GF-D8 (cell line): ENCODE measurements at places on chromosomes 1 and 21.

- no peak for DNase-seq
These were observed 1.7 kb downstream of the CLDN14 start for GRCh38 chr21:36478207-36478701.

DNA sequence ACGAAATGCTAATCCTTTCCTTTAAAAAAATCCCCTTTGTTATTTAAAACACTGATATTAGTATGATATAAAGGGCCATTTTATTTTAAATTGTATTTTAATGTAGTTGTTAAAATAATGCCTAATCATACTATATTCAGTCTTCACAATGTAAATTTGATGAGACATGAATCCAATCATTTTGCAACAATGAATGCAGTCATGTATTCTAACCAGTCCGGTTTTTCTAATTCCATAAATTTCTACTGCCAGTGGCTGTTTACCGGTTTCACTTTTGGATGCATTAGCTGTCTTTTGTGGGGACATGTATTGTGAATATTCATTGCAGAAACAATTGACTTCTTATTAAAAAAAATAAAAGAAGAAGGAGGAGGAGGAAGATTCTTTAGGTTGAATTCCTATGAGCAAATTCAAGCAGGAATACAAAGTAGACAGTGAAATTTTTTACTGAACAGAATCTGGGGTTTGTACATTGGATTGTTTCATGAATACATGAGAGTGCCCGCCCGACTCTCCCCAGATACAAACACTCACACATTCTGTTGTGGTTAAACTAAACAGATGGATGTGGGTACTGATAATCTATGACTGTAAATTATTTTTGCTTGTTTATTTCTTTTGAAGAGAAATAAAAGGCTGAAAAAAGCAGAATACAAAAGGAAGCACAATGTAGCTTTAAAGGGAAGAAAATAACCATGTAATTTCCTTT, 624.8 kb upstream of the PTBP2 start:
- no peak for DNase-seq

DNA sequence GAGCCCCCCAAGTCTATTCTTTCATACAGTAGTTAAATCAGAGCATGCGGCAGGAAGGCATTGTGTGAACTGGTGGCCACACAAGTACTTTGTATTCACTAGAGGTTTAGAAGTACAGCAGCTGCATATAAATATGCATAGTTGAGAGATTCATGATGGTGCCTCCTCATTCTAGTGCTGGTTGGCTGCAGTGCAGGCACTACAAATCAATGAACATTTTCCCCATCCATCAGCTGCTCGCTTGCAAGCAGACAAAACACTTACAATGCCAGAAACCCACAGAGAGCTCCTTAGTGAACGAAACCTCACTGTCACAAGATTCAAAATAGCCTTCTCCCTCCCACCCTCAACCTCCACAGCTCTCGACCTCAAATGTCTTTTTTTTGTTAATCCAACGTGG, 726.2 kb downstream of the USP25 start:
- no peak for DNase-seq

- DNase-seq, result no peak
These were observed 127.3 kb downstream of the HHAT start for GRCh38 chr1:210455840-210456603.

DNA sequence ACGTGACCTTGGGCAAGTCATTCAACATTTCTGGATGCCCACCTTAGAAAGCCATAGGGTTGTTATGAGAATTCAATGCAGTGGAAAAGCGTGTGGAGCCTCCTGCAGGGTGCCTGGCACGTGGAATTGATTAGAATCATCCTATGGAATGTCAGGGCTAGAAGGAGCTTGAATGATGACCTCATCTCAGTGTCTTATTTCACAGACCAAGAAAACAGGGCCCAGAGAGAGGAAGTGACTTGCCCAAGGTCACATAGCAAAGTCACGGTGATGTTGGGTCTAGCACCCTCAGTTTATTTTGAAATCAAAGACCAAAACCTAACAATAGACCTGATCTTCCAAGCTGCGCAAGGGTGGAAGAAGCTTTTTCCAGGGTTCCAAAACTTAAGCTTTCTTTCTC, 6.0 kb downstream of the TRABD2B start:
- DNase-seq, result no peak

- DNase-seq, result no peak
These were observed 5.7 kb downstream of the RSPO1 start for GRCh38 chr1:37629008-37629407.

DNA sequence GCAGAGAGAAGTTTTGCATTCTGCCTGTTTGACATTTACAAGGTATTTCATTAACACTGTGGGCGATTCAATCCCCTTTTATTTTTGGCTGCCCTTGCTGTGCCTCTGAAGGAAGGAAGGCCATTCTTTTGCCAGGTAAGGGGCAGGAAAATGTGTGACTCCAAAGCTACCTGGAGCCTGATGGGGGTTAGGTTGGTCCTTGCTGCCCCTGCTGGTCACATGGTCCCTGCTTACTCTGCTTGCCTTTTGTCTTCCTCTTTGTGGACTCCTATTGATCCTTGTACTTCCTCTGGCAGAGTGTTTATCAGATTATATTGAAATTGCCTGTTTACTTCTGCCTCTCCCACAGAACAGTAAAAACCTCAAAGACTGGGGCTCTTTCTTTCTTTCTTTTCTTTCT, 65.7 kb downstream of the ST6GALNAC3 start:
- DNase-seq, result no peak

DNA sequence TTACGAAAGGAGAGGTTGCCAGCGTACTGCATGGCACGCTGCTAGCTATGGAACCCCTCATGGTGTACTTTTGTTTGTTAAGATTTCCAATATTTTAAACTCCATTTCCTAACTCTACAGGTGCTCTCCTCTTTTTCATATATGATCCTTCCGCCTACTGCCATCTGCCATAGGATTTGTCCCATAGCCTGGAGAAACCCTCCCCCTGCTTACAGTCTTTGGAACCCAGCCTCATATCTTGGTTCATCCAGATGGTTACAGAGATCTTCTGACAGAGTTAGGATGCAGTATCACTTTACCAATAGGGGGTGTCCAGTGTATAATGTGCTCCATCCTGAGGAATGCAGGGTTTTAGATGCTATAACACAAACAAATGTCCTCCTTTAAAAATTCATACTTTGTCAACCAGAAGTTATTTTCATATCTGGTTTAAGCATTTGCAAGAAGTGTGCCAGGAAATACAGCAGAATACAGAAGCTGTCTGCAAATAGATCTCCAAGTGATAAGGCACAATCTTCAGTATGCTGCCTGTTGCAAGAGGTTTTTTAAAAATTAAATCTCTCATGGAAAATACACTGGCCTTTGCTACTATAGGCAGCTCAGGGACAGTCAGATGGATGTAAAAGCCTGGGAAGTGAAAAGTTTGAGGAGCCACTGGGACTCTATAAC, 377.8 kb downstream of the KCNH1 start:
- DNase-seq, result no peak

DNA sequence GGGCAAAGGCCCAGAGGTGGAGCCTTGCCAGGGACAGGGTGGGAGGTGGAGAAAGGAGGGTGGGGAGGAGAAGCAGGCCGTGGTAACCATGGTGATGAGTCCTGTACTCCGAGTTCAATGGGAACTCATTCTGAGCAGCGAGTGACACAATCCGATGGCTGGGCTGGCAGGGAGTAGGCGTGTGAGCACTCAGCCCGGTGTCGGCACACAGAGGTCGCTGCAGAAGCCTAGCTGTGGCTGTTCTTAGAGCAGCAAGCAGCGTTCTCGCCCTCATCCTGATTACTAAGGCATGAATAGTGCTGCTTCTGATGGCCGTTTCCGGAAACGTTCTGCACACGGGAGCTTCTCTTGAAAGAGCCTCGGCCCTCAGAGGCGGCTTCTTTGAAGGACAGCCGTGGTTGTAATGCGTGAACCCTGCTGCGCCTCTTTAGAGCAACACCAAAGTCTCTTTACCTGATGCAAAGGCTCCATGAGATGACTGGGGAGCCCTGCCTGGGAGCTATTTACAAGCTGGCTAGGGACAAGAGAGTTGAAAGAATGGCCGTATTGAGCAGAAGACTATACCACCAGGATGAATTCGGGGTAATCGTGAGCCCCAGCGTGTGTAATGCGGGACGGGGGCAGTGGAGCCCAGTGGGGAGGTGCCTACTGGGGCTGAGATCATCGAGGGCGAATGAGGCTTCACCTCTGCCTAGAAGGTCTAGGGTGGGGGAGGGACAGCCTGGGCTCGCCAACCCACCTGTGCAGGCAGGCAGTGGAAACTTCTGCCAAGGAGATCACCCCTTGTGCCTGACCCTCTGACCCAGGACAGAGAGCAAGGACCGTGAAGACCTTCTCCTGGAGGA, 72.8 kb upstream of the PAX7 start:
- no peak for DNase-seq

GRCh38 chr1:119516680-119517079, 9.7 kb downstream of the HSD3B1 start:
- DNase-seq, result no peak

DNA sequence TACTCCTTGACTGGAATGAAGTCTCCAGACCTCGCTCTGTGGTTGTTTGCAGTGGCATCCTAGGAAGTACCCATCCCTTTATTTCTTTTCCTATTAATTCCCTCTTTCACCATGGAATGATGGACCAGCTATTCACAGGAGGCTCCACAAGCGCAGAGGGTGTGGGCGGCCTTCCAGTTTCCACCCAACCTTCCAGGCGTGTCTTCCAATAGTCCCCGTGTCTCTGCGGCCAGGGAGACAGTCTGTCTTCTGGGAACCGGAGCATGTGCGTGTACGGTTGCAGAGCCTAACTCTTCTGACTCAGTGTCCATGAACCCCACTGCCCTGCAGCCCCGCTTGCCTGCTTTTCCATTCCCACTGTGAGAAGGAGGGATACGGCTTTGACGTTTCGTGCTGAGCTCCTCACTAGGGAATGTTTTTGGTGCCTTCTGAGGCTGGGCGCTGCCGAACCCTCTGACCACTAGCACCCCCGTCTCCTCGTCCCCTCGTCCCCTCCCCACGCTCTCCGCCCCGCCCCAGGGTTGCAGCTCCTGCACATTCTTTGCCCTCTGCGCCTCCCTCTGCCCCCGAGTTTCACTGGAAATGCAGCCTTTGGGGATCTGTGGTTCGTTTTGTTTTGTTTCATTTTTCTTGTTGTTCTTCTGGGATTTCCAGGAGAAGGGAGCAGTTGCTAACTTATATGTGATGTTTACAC, 26.3 kb upstream of the FAM3B start:
- DNase-seq, result no peak

- no peak for DNase-seq
These were observed 163.2 kb upstream of the CSF3R start for GRCh38 chr1:36645867-36646266.

DNA sequence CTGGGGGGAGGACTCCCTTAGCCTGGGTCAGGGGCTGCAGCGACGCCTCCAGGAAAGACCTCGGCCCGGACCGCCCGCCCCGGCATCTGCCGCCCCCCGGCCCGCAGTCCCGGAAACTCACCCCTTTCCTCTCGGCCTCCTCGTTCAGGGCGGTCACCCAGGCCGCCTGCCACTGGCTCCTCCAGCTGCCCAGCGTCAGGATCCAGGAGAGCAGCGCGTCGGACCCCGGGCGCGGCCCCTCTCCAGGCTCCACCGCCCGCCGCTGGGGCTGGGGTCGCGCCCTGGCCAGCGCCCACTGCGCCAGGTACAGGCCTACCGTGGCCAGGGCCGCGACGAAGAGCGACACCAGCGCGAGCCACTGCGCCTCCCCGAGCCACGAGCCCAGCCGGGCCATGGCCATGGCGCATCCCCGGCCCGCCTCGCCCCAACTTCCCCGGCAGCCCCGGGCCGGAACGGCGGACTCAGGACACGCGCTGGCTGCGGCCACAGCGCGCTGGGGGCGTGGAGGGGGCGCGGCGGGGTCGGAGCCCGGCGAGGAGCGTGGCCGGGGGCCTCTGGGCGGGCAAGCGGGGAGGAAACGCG, 478 bp downstream of the C2CD2 start:
- no peak for DNase-seq

GRCh38 chr1:217333939-217334338, 297.0 kb downstream of the GPATCH2 start:
- no peak for DNase-seq

DNA sequence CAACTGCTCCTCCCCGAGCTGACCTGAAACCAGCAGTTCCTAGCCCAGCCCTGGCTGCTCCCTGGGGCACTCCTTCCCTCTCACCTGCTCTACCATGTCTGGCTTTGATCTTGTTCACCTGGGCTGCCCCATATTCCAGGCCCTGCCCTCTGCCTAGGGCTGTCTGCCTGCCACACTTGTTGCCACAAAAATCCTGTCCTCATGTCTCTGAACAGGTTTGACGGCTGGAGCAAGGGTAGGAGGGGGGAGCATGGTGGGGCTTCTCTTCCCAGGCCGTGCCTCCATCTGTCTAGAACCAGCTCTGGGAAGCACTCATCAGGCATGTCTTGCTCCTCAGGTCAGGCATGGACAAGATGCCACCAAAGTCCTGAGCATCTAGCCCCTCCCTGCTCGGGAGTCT, 44.3 kb upstream of the WNT2B start:
- DNase-seq, result no peak

GRCh38 chr1:163414778-163415177, 93.0 kb downstream of the NUF2 start:
- no peak for DNase-seq

- DNase-seq, result no peak
These were observed 136.7 kb downstream of the MATN1 start for GRCh38 chr1:30586671-30587070.

GRCh38 chr1:179955287-179955680, 674 bp downstream of the CEP350 start:
- no peak for DNase-seq

GRCh38 chr1:243796016-243796415, 54.0 kb downstream of the AKT3 start:
- no peak for DNase-seq

GRCh38 chr1:117697220-117697781, 91.5 kb downstream of the TENT5C start:
- DNase-seq, result no peak

- DNase-seq, result peak; percentile 22
These were observed 36.7 kb upstream of the WASF2 start for GRCh38 chr1:27526569-27527222.

DNA sequence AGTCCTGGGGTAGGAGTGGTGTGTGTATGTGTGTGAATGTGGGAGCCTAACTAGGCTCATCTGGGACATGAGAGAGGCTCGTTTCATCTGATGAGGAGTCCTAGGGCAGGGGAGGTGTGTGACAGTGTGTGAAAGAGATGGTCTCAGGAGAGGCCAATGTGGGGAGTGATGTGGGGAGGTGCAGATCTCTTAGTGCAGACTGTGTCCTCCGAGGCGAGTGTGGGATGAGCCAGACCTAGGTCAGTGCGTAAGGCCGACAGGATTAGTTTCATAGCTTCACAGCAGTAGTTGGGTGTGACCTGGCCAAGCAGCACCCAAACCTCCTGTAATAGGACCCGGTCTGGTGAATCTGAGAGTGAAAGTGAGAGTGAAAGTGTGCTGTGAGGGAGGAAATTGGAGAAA, 94.7 kb downstream of the LIPI start:
- DNase-seq, result no peak
